ENCODE measurements at places on chromosomes 1 and 21.

DNA sequence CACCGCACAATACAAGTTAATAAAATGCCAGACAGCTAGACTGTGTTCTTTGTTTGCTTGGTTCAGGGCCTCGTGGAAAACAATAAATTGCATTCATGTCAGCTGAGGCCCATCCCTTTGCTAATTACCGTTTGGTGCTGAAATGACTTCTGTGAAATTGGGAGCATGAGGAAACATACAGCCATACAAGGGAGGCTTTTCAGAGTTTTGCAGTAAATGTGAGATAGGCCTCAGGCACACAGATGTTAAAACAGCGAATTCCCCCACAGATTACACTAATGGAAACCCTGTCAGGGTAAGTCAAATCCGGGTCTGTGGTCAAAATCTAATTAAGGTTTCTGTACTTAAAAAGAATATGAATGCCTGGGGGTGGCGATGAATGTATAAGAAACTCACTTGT lies 173.5 kb upstream of the LMO4 start:
- no peak for DNase-seq

DNA sequence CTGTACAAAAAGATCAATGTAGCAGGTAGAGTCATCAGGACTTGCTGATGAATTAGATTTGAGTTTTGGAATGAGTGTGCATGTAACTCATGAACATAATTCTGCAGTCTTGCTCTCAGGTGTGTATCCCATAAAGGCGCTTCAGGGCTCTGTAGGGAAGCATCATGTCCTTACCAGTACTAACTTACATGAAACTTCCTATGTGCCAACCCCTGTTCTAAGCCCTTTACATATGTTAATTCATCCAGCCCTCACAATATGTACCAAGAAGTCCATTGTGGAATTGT lies 2.1 kb upstream of the FCRLB start:
- DNase-seq, result no peak

GRCh38 chr1:94874423-94874822 lies 52.5 kb downstream of the CNN3 start:
- no peak for DNase-seq

DNA sequence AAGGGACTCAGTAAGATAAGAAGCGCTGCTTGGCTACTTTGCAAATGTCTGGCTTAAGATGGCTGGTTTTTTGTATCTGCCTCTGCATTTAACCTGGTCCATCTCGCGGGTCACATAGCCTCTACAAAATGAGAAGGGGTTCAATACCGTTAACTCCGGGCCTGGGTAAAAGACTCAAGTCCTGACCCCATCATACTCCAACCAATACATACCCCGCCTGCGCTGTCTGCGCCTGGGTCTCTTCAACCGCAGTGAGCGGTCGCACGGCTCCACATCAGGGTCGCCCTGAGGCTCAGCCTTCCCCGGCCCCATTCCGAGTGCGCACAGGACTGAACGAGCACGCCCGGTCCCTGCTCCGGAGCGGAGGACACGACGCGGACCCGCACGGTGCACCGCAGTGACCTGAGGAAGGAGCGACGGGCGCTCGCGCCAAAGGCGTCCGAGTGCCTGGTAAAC lies 558 bp upstream of the PGD start:
- no peak for DNase-seq

- no peak for DNase-seq
Measured at GRCh38 chr1:206921772-206922265, at the start of gene FCMR. TSS of gene FCMR (minus strand) at chr1:206921941. CDS start at chr1:206921854, 87 bp downstream.

DNA sequence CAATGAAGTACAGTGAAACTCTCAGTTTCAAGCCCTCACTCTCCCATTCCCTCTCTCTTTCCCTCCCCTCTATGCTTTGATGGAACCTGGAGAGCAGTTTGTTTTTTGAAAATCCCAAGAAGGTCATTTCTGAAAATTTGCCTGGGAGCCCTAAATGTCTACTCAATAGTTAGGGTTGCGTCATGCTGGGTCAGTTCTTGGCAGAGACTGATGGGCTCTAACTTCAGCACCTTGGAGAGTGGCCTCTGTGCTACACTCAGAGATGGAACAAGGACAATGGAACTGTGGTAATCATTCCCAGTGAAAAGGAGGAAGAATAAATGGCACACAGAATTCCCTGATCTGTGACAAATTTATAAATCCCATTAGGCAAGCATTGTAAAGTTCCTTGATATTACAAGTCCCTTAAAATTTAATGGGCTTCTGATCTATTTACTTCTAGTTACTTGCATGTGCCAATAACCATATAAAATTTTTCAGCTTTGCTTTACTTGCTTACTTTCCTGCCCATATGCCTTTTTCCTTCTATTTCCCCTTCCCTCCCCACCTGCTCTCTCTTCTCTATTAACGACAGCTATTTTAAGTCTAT lies 182.9 kb upstream of the KCND3 start:
- DNase-seq, result no peak

- no peak for DNase-seq
Measured at GRCh38 chr1:60984062-60984799, 98.1 kb upstream of the NFIA start.

DNA sequence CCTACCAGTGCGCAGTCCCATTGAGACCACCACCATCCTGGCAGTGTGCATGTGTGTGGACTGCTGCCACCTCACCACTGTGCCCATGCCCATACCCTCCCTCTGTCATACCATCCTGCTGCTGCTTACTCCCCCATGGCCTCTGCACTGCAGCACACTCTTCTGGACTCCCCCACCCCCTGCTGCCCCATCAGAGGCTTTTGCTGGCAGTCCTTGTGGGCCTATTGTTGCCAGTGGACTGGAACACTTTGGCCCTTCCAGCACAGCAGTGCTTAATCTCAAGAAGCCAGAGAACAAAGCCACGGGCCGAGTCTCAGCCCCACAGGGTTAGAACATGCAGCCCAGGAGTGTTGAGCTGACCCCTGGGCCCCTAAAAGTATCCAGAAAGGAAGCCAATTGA lies 41.9 kb upstream of the IVNS1ABP start:
- DNase-seq, result no peak

- DNase-seq, result no peak
Measured at GRCh38 chr1:57788313-57788712, 364.5 kb upstream of the DAB1 start.

DNA sequence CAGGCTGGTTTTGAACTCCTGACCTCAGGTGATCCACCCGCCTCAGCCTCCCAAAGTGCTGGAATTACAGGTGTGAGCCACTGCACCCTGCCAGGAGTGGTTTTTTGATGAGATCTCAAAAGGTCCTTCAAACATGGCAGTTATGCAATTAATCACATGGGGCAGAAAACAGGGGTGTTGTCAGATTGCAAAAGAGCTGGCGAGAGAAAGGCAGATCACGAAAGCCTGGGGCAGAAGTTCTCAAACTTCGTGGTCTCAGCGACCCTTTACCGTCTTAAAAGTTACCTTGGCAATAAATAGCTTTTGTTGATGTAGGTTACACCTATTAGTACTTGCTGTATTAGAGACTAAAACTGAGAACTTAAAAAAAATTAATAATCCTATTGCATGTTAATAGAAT lies 16.1 kb downstream of the CNR2 start:
- DNase-seq, result no peak

DNA sequence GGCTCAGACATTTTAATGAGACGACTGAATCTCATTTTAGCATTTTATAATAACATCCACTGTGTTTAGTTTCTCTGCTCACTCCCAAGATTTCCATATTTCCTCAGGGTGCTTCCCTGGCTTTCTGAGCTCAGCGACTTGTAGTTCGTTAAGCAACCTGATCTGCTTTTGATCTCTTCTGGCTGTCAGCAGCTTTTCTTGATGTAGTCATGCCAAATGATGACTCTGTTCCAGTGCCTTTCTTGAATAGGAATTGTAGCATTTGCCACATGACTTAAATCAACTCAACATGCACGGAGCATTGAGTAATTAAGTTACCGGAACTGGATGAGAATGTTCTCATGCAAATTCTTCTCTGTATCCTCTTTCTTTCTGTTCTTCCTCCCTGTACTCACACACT lies 246.1 kb downstream of the FMN2 start:
- no peak for DNase-seq
